Stimulated activated CD4-positive, alpha-beta T cell treated with anti-CD3 and anti-CD28 coated beads, Interleukin-12 subunit alpha, Interleukin-12 subunit beta, amount 100 ng/mL, for 48 hours (primary cell): ENCODE measurements at places on chromosomes 6 and 20.

- peak; percentile 59 for DNase-seq
Measured at GRCh38 chr6:24719125-24719971, at the start of gene C6orf62. C6orf62 (minus strand) TSS chr6:24719154; CDS start chr6:24718668, 486 bp downstream.

DNA sequence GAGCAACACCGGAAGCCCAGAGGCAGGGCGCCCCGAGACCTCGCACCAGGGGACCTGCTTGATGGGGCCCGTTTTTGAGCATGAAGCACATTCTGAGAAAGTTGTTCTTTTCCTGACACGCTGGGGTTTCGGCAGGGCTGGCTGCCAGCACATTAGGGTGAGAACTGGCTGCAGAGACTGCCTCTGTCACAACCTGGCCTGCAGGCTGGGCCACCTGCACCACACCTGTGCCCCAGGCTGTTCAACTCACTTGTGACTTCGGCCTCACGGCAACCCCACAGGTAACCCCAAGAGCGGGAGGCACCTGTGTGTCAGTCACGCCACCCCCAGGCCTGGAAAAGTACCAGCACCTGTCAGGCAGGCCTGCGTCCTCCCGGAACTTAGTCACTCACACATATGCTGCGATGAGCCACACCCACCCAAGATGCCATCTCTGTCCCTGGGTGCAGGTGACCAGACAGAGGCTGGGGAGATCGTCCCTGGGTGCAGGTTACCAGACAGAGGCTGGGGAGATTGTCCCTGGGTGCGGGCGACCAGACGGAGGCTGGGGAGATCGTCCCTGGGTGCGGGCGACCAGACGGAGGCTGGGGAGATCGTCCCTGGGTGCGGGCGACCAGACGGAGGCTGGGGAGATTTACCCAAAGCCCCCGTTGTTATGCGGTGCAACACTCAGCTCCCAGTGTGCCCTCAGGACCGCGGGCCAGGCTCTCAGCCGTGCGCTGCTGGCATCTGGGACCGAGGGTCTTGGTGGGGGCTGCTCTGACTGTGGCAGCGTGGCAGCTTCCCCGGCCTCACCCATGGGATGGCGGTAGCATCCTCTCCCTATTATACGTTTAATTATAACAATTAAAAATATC is 82.5 kb upstream of the BHLHE23 start:
- DNase-seq: no peak

DNA sequence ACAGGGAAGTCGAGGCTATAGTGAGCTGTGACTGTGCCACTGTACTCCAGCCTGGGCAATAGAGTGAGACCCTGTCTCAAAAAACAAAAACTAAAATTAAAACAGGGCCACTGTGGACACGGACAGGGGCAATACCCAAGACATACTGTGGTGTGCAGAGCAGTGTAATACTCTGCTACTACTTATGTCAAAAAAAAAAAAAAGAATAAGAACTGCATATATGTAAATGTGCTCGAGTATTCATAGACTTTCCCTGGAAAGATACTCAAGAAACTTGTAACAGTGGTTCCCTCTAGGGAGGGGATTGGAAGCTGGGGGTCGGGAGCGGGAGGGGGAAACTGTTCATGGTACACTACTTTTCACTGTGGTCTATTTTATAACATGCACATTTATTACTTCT is 15.9 kb downstream of the SPDEF start:
- DNase-seq: no peak

GRCh38 chr6:47716207-47716606 is 17.8 kb downstream of the ADGRF4 start:
- DNase-seq: no peak

DNA sequence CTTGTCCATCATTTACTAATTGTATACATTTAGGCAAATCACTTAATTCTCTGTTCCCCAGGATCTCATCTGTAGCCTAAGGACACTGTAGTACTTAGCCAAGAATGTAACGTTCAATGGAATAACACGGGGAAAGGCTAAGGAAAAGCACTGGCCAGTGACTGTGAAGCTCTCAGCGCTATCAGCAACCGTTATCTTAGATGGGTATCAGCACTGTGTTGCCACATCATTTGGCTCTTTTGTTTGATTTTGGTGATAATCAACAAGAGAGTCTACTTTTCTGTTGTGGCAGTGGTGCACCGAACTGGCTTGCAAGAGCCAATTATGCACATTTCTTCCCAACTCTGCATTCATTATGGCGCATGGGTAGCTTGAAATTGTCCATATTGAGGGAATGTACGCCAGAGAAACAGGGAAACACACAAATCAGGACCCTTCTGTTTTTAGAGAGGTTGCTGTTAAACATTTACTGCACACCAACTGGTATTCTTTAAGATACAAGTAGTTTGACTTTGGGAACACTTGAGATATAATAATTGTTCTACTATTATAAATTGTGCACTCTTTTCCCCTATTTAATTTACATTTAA is 93.7 kb upstream of the C6orf118 start:
- no peak for DNase-seq

DNA sequence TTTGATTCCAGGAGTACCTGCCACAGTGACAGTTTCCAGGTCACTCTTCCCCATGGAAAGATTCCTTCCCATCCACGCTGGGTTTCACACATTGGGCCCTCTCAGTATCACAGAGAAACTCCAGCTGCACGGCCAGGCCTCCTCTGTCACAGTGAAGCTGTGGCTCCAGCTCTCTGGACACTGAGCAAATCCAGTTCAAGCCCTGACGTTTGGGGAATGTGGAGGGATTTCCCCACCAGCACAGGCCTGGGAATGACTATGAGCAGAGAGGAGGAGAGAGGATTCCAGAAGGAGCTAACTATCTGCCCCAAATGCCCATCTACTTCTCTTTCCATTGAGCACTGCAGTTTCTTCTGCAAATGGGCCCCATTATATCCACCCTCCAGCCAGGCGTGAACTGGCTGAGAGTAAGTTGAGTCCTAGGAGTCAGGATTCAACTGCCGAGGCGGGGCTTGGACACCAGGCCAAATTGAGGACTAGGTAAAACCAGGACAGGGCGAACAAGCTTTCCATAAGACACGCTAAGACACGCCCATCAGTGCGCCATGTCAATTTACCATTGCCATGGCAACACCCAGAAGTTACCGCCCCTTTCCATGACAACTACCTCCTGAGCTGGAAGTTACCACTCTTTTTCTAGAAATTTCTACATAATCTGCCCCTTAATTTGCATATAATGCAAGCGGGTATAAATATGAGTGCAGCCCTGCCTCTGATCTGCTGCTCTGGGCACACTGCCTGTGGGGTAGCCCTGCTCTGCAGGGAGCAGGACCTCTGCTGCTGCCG is 9.2 kb upstream of the BNIP5 start:
- no peak for DNase-seq

GRCh38 chr6:37324131-37325033 is 29.4 kb upstream of the RNF8 start:
- DNase-seq: peak; percentile 5

GRCh38 chr6:43481075-43481474 is 3.7 kb downstream of the TJAP1 start:
- no peak for DNase-seq

DNA sequence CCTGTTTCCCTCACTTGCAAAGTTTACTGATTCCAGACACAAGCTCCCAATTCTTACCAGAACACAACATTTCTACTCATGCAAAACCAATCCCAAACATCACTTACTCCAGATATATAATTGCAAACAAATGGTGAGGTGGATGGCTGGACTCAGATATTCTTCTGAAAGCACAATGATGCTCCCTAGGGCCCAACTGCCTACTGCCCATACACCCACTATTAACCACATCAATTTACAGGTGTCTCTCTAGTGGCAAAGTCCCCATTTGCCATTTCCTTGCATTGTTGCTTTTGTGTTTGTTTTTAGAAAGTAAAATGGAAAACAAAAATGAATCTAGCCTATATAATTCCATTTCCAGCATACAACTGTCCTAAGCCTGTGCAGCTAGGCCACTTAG is 320.9 kb upstream of the PRDM1 start:
- no peak for DNase-seq

DNA sequence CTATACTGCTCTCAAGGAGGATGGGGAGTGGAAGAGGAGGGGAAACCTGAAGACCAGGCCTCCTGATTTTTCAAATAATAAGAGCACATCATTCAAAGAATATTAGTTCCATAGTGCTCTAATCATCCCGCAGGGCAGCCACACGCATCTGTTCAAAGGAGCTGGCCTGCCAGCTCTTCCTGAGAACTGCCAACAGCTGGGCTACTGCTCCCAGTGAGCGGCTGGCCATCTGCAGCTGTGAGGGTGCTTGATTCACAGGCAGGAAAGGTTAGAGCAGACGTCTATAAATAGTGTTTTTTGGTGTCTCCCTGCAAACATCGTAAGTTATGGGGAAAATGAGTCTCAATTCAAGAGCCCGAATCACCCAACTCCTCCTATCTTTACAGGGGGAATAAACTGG is 17.3 kb downstream of the NSFL1C start:
- DNase-seq: no peak

- no peak for DNase-seq
Measured at GRCh38 chr6:129233458-129234134, 350.7 kb downstream of the LAMA2 start.

GRCh38 chr6:149157126-149157525 is 160.4 kb upstream of the TAB2 start:
- DNase-seq: no peak
